ENCODE measurements at places on chromosomes 6 and 20. TPM values are rescaled to one million over a fixed set of nuclear protein-coding genes. Genes with fewer than 3 reads are reported as not detected.

The PTCRA gene
- total RNA-seq = 0.24 TPM

The LY86 gene
- 77.3 TPM for total RNA-seq

The CD24 gene
- 17.6 TPM for total RNA-seq

The KCNK16 gene
- not detected for total RNA-seq

The ATP6V1G2 gene
- total RNA-seq = 3.5 TPM

DNA sequence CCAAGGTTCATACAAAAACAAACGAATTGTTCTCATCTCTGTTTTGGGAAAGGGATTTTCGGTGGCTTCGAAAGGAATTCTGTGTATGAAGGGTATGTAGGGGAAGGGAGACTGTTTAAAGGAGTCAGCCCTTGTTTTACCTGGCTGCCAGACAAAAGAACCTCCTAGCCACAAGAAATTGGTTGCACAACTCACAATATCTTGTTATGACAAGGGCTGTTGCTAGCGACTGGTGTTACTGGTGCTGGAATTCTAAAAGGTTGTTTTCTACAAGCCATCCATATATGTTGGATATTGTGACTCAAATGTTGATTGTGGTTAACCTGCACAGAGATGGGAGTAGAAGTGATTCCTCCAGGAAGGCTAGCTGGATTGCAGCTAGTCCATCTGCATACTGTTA, 34.6 kb upstream of the CITED2 start:
- H3K27me3 ChIP-seq = no peaks in the 10 kb centered on the region
- H3K36me3 ChIP-seq = no peaks in the 10 kb centered on the region
- no peaks in the 10 kb centered on the region for H3K4me1 ChIP-seq
- no peak overlapping the region for H3K4me3 ChIP-seq

- no peak overlapping the region for H3K27ac ChIP-seq
- H3K4me3 ChIP-seq = no peak overlapping the region
- no peak for DNase-seq
Observed at GRCh38 chr6:14682812-14683211, 563.1 kb upstream of the JARID2 start.

GRCh38 chr6:108644252-108644651, 83.5 kb downstream of the FOXO3 start:
- H3K27me3 ChIP-seq = no peaks in the 10 kb centered on the region
- no peaks in the 10 kb centered on the region for H3K4me1 ChIP-seq
- H3K4me3 ChIP-seq = no peak overlapping the region
- H3K27ac ChIP-seq = no peak overlapping the region

DNA sequence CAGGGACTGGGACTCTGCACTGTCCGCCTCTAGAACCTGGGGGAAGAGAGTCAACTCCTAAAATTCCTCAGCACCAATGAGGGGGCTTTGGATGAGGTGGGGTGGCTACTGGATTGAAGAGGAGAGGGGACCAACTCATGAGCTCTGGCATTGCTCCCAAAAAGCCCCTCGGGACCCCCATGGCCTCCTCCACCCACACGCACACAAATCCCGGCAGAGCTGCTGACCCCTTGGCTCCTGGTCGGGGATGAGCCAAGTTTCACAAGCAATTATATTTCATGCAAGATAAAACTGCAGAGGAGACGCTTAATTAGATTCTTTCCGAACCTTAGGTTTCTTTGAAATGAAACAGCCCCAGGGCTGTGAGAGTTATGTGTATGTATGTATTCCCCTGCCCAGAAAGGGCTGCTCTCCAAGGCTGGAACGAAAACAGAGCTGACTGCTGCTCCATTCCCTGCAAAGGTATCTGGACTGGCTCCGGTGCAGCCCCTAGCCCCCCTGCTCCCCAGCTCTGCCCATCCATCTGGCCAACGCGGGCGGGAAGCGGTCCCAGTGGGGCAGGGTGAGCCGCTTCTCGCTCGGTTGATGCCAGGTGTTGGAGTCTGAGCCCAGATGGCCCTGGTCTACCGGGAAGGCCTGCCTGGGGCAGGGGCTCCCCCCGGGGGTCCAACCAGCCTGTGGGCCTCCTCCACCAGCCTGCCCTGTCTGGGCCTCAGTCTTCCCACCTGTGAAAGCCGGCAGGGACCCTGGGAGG, 46.8 kb upstream of the STX16 start:
- no peak overlapping the region for H3K4me3 ChIP-seq
- no peaks in the 10 kb centered on the region for H3K36me3 ChIP-seq
- no peak overlapping the region for H3K27ac ChIP-seq
- DNase-seq = no peak
- no peaks in the 10 kb centered on the region for H3K4me1 ChIP-seq

All from GM12878 (cell line).